ENCODE measurements at places on chromosomes 1 and 21.

DNA sequence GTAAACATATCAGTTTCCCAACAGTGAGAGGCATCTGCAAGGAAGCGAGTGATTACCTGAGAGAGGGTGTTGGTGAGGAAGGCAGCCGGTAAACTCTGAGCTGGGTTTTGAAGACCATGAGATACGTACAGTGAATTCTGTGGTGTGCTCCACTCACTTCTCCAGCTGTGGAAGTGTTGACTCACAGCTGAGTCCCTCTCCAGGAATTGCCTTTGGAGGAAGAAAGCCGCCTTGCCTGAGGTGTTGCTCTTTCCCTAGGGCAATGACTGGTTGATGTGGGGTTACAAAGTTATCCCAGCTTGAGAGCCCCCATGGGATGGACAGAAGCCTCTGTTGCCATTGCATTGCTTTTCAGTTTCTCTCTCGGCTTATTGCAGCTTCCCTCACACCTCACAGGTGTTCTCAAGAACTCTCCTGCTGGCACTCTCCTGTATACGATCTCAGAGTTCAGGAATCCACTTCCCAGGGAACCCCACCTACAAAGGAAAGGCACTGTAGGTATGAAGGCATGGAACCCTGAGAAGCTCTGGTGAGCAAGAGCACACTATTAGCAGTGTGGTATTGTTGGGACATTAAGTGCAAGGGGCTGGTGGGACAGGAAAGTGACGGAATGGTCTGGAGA lies 10.8 kb downstream of the NHLH1 start:
- no peak for DNase-seq

- no peak for DNase-seq
Measured at GRCh38 chr1:37471345-37472231, 2.8 kb upstream of the ZC3H12A start.

DNA sequence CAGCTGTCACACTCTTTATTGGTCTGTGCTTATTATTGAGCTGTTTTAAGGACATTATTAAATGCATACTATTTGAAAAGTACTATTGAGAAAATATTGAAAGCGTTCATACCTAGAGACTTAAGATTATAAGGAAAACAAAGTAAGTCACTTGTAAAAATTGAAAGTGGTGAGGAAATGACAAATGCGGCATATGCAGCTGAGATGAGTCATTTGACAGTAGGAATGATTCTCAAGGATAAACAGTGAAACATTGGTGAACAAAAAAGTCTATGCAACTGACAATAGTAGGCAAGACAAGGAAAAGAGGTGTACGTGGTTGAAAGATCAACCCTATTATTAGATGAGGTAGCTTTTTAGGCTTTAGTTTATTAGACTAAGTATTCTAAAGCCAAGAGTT lies 82.6 kb upstream of the MAP10 start:
- no peak for DNase-seq

DNA sequence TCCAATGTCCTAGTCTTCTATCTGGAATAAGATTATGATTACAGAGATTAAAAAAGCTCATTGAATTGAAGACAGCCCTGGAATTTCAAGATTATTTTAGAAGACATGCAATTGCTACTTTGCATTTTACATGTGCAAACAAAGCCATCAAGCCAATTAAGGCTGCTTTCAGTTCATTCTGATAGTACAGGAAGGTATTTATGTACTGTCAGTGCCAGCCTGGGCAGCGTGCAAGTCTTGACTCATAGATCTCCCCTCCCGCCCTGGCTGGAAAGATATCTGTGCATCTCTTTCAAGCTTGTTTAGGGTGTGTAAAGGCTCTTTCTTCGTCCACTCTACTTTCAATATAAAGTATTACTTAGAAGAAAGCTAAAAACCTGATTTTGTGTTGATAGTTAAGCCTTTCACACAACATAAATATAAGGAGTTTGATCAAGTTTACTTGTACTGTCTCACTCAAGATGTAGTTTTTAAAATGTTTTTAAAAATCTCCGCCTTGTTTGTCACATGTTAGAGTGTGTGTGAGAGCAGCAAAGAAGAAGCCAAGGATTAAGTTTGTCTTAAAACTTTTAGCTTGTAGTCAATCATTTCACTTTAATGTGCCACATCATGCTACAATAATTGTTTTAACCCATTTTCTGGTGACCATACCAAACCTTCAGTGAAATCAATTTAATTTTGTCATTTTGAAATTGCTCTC lies 13.6 kb upstream of the LYPLAL1 start:
- no peak for DNase-seq

GRCh38 chr1:202940561-202940960 lies 13.5 kb upstream of the KLHL12 start:
- DNase-seq, result no peak

DNA sequence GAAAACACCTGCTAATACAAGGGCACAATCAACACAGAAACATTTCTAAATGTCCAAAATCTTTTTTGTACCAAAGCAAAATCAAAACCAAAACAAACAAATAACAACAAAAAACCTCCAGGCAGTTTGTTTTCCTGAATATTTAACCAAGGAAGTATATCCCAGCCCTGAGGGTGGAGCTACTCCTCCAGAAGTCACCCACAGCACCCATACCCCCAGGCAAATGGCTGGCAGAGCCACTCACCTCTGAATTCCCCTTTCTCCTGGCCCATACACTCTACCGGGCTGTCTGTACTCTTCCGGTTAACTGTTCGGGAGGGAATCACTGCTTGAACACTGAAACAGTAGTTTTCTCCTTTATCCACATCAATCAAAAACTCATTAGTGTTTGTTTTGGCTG lies 9.5 kb downstream of the F3 start:
- DNase-seq, result no peak

DNA sequence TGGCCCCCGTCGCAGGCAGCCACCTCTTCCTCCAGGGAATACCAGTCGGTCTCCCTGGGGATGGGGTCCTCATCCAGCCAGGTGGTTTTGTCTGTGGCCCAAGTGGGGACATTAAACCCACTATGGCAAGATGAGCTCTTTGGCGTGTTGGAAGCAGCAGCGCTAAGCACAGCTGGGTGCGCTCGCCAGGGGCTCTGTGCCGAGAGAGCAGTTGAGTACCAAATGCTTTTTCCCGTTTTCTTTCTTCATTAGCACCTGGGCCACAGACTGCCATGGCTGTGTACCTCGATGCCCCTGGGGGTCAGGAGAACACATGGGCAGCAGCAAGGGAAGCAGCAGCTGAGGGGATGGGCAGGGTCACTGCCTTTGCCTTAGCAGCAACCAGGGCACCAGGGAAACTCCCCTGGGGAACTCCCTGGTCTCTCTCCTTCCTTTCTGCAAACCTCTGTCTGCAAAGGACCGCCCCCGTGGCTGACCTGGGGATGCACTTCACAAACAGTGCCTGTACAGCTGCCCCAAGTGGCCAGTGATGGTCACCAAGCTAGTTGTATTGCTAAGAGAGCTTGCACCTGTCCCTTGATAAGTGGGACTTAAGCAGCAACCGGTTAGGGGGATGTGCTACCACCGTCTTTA lies 31.1 kb downstream of the EDARADD start:
- DNase-seq, result peak; percentile 37

DNA sequence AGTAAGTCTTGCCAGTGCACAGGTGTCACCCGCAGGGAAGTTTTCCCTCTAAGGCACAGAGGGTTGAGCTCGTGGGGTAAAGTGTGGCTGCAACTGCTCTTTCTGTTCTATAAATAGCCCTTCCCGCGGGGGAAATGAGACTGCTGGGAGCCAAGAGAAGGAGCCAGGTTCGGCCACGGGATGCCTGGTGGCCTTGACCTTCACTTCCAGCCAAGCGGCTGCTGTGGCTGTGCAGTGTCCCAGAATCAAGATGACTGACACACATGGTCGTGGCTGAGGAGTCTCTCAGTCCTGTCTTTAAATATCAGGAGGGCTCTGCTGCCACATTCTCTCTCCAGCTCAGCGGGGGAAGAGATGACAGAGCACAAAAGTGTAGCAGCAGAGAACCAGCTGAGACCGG lies 154.1 kb upstream of the VAMP3 start:
- DNase-seq, result no peak

GRCh38 chr1:59015708-59016107 lies 231.9 kb upstream of the JUN start:
- no peak for DNase-seq

- DNase-seq, result no peak
Measured at GRCh38 chr1:178241837-178242236, 147.9 kb downstream of the RASAL2 start.

DNA sequence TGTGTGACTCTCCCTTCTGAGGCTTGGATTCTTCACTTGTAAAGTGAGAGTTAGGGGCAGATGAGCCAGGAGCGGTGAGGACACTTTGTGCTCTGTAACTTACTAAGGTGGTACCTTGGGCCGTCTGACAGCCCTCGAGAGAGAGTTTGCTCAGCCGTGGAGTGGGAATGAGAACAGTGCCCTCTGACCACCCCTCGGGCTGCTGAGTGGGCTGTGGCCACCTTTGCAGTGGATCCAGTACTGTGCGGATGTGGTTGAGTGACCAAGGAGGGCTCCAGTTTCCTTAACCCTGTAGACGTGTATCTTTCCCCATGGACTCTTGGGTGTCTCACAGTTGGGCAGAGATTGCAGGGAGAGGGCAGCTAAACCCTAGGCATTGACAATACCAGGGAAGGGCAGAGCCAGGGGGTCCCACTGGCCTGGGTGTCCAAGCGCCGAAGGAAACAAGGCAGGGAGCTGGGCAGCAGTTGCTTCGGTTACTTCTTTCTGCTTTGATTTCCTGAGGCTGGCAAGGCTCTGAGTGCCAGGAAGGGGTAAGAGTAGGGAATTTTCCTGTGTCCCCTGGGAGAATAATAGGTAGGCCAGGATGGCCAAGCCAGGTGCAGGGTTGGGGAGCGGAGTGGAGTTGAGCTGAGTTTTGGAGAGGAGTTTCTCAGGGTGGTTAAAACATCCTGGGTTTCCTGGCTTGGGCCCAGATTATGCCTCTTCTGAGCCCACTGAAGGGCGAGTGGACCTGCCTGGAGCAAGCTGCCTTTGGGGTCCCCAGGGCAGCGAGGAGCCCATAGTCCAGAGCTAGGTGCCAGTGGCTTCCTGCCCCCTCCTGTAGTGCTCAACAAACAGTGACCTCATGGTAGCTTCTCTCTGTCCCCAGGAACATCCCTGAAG lies 27.6 kb downstream of the HMGCS2 start:
- no peak for DNase-seq

- DNase-seq, result no peak
Measured at GRCh38 chr1:157472056-157472701, 80.1 kb downstream of the FCRL5 start.

DNA sequence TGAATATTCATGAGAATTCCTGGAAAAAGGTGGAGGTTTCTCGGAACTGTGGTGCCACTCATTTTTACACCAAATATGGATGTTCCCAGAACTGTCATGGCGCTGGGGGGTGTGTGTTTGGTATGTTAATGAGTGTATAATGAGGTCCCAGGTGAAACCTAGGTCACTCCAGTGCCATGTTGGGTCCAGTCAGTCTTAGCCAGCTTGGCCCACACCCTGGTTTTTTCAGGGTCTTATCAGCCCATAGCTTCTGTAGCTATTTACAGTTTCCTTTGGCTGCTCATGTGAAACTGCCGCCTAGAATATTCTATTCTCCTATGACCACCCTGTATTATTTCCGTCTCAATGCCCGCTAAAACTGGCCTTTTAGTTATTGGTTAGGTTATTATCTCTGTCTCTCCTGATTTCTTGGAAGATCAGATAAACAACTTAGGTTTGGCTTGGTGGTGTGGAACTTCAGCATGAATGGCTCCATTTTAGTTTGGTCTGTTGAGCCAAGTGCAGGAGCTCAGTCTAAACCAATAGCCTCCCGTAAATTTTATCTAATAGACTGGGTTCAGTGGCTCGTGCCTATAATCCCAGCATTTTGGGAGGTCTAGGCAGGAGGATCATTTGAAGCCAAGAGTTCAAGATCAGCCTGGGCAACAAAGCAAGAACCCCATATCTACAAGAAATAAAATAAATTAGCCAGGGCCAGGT lies 42.1 kb upstream of the EDARADD start:
- DNase-seq, result no peak

GRCh38 chr1:66549017-66549416 lies 15.1 kb downstream of the SGIP1 start:
- no peak for DNase-seq

DNA sequence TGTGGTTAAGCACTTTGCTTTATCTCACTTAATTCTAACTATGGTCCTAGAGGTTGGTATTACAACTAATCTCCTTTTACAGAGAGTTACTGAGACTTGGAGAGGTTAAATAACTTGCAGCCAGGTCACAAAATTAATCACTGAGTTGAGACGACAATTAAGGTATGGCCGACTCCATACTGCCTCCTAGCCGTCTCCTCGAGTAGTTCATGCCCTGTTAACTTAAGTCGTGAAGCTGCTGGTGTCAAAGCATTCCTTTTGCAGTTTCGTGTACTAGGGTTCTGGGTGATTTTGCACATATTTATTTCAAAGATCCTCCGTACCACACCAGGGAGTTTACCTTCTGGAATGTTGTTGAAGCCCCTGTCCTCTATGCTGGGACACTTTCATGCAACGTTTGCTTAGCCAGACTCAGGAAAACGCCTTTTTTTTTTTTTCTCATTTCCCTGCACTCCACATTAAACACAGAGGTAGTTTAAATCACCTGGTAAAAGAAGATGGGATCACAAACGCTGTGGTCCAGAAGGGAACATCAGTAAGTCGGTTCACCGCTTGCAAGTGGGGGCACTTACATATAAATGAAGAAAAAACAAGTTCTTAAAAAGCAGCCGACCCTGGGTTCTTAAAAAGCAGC lies 570 bp upstream of the NEK7 start:
- DNase-seq, result peak; percentile 82

DNA sequence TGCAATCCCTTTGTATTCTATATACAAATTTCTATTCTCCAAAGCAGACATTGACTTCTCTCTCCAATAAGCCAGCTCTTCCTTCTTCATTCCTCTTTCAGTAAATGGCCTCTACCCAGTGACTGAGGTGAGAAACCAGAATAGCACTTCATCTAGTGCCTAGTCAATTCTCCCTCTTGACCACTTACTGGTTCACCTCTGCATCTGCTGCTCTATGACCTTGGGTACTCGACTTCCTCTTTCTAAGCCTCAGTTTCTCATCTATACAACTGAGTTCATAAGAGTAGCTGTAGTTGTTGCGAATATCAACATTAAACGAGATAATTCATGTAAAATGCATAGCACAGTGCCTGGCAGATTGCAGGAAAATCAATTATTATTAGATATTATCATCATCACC lies 12.4 kb downstream of the LYST start:
- no peak for DNase-seq

DNA sequence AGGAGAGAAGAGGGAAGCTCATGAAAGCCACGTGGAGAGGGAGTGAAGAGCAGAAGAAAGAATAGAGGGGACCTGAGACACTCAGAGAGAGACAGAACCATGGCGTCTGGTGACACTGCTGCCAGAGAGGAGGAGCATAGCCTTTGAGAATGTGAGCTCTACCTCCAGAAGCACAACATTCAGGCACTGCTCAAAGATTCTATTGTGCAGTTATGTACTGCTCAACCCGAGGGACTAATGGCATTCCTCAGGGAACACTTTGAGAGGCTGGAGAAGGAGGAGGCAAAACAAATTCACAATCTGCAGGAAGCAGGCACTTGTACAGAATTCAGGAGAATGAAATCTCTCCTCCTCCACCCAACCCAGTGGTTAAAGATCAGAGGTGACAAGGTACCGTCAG lies 45.1 kb downstream of the BTBD8 start:
- DNase-seq, result no peak

GRCh38 chr1:43207229-43207853 lies 35.2 kb downstream of the CFAP57 start:
- DNase-seq, result no peak
